ENCODE measurements at places on chromosomes 3 and 15. TPM values are rescaled to one million over a fixed set of nuclear protein-coding genes. Genes with fewer than 3 reads are reported as not detected.

- DNase-seq, result no peak
Observed at GRCh38 chr3:133865136-133865855, 30.4 kb downstream of the RAB6B start.

The SH3GL3 gene
- 9.4 TPM for total RNA-seq

The MSL2 gene
- total RNA-seq, result 44.7 TPM

DNA sequence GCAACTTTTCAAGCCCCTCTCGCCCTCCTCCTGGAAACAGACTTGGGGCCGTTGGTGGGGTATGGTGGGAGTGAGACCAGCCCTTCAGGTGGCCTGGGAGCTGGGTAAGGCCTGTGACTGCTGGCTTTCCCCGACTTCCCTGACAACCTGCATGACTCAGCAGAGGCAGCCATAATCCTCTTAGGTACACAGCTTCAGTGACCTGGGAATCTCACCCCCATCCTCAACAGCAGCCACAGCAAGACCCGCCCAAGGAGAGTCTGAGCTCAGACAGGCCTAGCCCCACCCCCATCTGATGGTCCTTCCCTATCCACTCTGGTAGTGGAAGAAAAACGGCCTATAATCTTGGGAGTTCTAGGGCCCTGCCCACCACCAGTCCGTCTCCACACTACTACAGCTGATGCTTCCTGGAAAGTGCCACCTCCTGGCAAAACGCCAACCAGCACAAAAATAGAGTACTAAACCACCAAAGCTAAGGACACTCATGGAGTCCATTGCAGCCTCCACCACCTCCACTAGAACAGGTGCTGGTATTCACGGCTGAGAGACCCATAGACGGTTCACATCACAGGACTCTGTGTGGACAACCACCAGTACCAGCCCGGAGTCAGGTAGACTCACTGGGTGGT, 13.1 kb upstream of the SLC27A2 start:
- DNase-seq, result no peak

The MINDY2 gene
- 14.2 TPM for total RNA-seq

GRCh38 chr15:83556754-83557153, 97.2 kb upstream of the ADAMTSL3 start:
- DNase-seq, result no peak

DNA sequence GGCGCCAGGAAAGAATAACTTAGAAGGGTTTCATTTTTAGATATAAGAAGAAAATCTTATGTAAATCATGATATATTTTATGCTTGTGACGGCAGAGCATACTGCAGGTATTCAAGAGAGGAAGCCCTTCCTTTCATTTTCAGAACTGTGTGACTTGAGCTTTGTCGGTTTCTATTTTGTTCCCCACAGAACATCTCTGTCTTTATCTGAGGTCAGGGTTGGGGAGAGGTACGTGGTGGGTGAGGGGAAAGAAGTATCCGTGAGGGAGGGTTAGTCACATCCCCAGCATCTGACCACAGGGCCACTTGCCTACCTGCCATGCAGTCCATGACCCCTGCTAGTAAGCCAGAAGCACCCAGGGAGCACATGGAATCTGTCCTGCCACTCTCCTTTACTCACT, 126.5 kb downstream of the DGKG start:
- no peak for DNase-seq

The TTLL13 gene
- not detected for total RNA-seq
